Smooth muscle cell of trachea (primary cell): ENCODE measurements at places on chromosomes 1 and 21. TPM values are rescaled to one million over a fixed set of nuclear protein-coding genes. Genes with fewer than 3 reads are reported as not detected.

TNFAIP8L2 gene
- not detected in 2 replicates for total RNA-seq

IL19 gene
- not detected in 2 replicates for total RNA-seq

ITLN2 gene
- total RNA-seq, result not detected in 2 replicates

KRTAP13-2 gene
- total RNA-seq, result not detected in 2 replicates

CD247 gene
- not detected in 2 replicates for total RNA-seq

SH2D1B gene
- not detected in 2 replicates for total RNA-seq

GJA8 gene
- not detected in 2 replicates for total RNA-seq

CLDN17 gene
- total RNA-seq, result not detected in 2 replicates

CLEC20A gene
- total RNA-seq, result not detected in 2 replicates

SYPL2 gene
- 0.29 and 1.2 TPM in 2 replicates for total RNA-seq

CHI3L2 gene
- total RNA-seq, result 2.5 and 10.6 TPM in 2 replicates

CCDC27 gene
- not detected in 2 replicates for total RNA-seq
